Head of caudate nucleus (tissue), 42 donors: ENCODE measurements at places on chromosomes 2 and 18.

DNA sequence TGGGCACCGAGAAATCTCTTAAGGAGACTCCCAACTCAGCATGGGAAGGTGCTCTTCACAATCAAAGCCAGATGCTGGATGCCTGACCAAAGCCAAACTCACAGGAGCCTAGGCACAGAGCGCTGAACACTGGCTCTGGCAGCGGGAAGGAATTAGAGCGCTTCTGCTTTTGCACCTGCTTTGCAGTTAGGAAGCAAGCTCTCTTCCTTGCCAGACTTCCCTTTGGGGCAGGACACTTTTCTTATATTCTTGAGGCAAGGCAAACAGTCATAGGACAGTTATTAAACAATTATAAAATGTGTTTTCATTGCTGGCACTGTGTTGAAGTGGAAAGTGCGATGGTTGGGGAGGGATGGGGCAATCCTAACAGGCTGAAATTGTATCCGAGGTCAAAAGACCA lies 79.6 kb upstream of the DNMT3A start:
- DNase-seq, result no peak

DNA sequence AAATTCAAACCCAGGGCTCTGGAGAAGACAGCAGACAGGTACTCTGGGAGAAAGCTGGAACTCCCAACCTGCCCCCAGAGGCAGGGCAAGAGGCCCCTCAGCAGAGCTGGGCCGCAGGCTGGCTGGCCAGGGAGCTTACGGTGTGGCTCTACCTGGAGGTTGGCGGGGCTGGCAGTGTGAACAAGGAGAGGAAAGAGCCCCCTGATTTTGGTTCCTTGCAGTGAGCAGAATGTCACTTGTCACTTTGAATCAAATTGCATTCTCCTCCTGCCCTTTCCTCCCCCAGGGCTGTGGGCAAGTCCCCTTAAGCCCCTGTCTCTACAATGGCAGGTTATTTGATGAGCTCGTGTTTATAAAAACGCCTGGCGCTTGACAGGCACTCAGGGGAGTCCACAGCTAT lies 32.6 kb downstream of the MYO7B start:
- no peak for DNase-seq

DNA sequence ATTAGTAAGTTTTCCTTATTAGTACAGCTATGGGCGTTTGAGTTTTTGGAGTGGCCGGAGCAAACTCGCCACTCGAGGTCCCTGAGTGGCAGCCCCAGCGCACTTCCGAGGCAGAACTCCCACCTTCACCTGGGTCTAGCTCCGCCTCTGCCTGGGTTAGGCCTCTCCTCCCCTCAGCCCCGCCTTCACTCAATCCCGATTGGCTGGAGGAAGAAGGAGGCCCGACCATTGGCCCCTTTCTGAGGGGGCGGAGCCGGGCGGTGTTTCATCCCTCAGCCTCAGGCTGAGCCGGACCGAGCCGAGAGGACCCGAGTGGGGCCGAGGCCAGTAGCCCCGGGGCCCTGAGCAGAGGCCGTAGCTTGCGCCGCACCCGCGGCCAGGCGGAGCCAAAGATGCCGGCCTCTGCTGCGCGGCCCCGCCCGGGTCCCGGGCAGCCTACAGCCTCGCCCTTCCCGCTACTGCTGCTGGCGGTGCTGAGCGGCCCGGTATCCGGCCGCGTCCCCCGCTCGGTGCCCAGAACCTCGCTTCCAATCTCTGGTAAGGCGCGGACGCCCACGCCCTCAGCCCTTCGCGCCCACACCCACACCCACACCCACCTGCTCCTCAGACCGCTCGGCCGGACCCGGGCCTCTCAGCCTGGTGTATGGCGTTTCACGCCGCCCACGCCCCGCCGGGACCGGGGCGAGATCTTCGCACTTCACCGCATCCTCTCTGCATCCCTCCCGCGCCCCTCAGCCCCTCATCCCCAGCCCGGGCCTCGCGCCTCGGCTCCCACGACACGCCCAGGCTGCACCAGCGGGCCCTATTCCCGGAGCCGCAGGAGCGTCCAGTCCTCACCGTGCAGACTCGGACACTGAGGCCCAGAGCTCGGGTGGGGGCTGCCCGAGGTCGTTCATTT lies at the start of gene SEMA4F:
SEMA4F (plus strand) TSS at position 263 of the 898 bp plus-strand sequence; CDS start at position 393, 130 bp downstream.
- DNase-seq, result peak; percentile 96

- DNase-seq, result no peak
These were observed 211.7 kb downstream of the NDUFA10 start for GRCh38 chr2:239813261-239814115.

GRCh38 chr2:219247678-219248642 lies 2.7 kb downstream of the STK16 start:
- DNase-seq, result no peak

- no peak for DNase-seq
These were observed 277.6 kb downstream of the PHLPP1 start for GRCh38 chr18:62992877-62993365.

DNA sequence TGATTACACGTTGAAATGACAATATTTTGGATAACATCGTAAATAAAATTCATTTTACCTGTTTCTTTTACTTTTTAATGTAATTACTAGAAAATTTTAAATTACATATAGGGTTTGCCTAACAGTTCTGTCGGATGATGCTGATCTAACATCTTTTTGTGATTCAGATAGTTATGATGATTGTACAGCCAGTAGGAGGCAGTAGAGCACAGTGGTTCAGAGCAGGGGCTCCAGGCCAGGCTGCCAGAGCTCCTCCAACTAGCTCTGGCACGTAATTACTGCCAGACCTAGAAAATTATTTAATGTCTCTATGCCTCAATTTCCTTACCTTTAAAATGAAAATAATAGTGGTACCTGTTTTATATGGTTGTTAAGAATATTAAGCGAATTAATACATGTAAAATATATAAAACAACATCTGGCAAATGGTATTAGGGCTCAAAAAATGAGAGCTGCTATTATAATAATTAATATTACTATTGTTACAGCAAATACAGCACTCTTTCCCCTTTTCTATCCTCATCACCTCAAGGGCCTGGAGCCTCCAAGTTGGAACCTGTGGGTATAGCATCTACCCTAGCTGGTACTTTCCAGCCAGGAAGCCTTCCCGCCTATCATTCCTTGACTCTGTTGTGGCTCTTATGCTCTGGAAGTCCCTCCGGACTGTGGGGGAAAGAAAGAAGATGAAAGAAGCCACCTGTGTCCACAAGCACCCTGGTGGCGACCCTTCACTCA lies 47.7 kb upstream of the PLA2R1 start:
- peak; percentile 49 for DNase-seq

GRCh38 chr18:63646936-63647335 lies 2.9 kb upstream of the SERPINB4 start:
- DNase-seq, result no peak

DNA sequence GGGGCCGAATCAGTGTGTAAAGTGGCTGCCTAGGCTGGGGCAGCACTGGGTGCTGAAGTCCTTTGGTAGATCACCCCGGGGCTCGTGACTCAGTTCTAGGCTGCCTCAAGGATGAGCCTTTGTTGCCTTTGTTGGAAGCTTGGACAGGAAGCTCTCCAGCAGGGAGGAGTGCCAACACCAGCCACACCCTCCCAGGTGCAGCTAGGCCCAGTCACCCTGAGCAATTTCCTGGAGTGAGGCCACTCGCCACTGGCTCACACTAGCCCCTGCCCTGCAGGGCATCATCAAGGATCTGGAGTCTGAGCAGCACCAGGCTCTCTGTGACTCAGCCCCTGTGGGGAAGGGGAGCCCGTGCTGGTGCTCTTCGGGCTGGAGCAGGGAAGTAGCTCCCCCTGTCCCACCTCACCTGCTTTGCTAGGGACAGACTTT lies 6.7 kb upstream of the SDC1 start:
- no peak for DNase-seq

GRCh38 chr2:168565112-168565511 lies 109.0 kb downstream of the CERS6 start:
- no peak for DNase-seq

- DNase-seq, result no peak
These were observed 29.8 kb downstream of the TMEM200C start for GRCh38 chr18:5865521-5865920.

GRCh38 chr18:48007955-48008701 lies 77.7 kb upstream of the SMAD2 start:
- peak; percentile 51 for DNase-seq

DNA sequence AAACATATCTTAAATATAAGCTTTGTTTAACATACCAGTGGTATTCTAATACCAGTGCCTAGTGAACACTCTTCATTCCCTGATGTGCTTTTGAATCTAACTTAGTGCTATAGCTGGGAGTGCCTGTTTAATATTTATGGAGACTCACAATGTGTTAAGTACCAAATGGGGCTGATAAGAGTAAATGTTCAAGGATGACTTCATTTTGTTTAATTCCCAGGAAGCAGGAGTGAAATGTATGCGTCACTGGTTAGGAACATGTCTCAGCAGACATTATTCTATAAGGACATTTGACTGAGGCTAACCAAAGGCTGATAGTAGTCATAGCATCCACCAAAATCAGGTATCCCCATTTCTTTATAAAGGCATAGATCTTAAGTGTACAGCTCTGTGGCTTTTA lies 31.7 kb upstream of the LINC00305 start:
- DNase-seq, result no peak

GRCh38 chr2:129331638-129332037 lies 647.8 kb upstream of the RAB6C start:
- no peak for DNase-seq

- DNase-seq, result no peak
These were observed 67.6 kb downstream of the AGAP1 start for GRCh38 chr2:235561450-235561849.

GRCh38 chr2:49004036-49004626 lies 150.2 kb downstream of the FSHR start:
- DNase-seq, result no peak

DNA sequence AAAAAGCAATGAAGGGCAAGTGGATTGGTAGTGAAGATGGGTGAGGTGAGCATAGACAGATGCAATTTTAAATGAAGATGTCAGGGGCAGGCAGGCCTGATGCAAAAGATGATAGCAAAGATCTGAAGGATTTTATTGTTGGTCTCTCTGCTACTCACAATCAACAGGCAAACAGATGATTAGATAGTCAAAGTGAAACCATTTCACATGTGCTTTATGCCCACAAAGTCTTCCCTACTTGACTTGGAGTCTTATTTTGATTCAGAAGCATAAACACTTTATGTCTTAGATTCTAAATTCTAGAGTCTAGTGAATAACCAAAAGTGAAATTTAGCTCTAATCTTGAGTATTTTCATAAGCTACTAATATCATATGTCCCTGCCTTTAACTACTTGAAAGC lies 153.8 kb upstream of the HNRNPA3 start:
- DNase-seq, result no peak
